Right ventricle myocardium superior (tissue), 1 donor: ENCODE measurements at places on chromosomes 7 and 10. TPM values are rescaled to one million over a fixed set of nuclear protein-coding genes. Genes with fewer than 3 reads are reported as not detected.

DNA sequence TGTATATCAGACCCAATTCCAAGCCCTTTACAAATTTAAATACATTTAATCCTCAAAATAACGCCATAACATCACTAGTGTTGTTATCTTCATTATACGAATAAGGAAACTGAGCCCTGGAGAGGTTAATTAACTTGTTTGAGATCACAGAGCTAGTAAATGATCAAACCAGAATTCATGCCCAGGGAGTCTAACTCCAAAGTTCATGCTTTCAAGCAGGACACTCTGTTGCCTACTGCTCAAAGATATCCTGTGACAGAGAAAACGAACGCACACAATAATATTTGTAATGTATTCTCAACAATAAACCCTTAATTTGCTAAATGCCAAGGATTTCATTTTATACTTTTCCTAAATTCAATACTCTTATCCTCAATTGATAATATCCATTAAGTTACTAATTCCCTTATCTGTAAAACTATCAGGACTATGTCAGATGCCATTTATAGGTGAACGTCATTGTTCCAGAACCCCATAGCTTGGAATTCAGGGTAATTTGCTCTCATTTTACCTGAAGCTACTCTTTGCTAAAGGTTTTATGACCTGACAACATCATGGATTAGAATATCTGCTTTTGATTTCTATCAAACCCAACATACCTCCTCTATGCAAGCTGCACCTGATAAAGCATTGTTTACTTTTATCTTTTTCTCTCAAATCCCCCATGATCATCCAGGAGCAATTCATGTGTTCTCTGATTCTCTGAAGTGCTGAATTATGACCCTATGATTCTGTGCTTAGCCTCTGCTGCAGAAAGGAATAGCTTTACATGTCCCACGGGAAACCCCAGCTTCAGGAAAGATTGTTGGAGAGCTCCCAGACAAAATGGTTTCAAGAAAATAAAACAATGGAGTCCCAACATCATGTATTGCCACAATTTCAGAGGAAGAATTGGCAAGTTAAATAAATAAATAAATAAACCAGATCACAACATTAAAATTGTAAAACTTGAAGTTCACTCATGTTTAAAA, 150.2 kb upstream of the CDK1 start:
- DNase-seq, result no peak

DNA sequence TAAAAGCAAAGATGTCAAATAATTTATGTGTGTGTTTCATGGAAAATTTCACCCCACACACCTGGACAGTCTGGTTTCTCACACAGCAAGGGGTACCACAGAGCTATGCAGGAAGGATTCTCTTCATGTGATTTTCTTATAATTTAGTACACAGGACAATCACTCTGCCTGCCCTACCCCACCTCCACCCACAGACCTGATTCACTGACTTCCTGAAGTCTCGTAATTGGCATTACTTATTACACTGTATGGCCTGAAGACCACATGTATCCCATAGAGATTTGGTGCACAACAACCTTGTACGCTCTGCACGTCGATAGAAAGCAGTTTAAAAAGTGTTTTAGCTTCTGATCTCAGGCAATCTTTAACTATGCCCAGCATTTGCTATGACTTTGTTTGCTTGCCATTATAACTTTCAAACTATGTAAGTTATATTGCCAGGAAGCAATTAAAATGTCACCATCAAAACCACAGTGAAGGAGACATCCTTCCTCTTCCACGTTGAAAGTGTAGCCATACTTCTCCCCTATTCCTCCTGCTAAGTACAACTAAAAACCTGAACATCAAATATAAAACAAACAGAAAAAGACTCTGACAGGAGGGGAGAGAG, 279.4 kb upstream of the IMMP2L start:
- no peak for DNase-seq

DNA sequence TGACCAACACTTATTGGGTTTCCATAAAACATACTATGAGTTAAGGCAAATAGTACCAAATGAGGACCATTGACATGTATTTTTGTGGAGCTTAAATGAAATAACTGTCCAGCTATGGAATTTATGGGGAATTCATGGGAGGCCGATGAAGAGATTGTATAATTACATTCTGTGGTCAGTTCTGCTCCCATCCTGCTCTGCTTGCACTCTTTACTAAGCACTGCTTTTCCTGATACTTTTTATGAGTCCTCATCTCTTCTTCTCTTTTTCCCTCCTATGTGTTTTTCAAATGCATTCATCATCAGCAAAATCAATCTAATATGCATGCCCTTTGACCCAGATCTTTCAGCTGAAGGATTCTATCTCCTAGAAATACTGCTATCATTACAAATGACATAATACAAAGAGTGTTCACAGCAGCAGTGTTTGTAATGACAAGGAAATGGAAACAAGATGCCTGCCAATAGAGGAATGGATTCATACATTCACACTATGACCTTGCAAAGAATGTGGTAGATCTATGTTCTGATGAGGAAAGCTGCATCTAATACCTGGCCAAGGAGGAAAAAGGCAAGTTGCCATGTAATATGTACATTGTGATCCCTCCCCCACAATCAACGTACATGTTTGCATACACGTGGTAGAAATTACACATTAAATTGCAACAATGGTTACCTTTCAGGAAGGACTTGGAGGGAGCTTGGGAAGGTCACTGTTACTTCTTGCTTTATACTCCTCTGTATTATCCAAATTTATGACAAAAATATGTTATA, 73.9 kb downstream of the PCGF5 start:
- no peak for DNase-seq

- DNase-seq, result no peak
These were observed 293.7 kb downstream of the BBS9 start for GRCh38 chr7:33422825-33423645.

- no peak for DNase-seq
These were observed 153.4 kb upstream of the NPY start for GRCh38 chr7:24130631-24131030.

- no peak for DNase-seq
These were observed 1.2 kb upstream of the SP8 start for GRCh38 chr7:20787660-20788419.

C7orf33 gene
- not detected for total RNA-seq

SORBS1 gene
- total RNA-seq, result 697 TPM
